ENCODE measurements at places on chromosomes 12 and 14.
A peak's percentile ranks its signal among the peaks of the same experiment; 100 is the strongest.

GRCh38 chr12:23262670-23263069 lies 637.7 kb downstream of the ETNK1 start:
- no peak for DNase-seq

DNA sequence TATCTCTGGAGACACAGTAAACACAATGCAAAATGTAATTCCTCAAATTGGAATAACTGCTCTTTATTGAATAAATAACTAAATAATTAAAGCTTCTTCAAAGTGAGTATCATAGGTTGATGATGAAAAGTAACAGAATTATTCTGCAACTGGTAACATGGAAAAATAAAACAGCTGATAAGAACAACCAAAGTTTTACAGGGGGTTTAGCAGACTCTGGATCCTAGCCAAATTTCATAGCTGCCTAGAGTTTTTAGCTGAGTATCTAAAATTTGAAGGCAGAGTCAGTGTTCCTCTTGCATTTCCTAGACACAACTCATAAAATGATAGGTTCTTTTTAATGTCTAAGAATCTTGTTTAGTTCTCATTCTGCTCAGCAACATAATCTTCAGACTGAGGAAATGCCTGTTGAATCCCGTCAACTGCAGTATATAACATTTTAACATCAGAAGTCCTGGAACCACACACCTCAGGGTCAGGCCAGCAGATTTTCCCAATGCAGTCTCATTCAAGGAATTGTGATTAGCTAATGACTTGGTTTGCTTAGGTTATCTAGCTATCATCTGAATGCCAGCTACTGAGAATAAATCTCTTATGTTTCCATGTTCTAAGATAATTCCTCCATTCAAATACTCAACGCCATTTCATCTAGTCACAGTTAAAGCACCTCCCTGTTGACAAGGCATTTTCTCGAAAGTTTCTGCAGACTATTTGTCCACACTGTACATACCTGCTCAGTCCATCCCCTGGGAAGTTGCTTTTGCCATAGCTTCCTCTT lies 411.6 kb downstream of the BCAT1 start:
- DNase-seq, result no peak

- DNase-seq, result no peak
Observed at GRCh38 chr12:10708862-10709261, 14.3 kb downstream of the YBX3 start.

GRCh38 chr14:53520078-53520928 lies 367.2 kb upstream of the DDHD1 start:
- DNase-seq, result no peak

GRCh38 chr14:93085911-93086310 lies 29.8 kb downstream of the ITPK1 start:
- DNase-seq, result no peak

DNA sequence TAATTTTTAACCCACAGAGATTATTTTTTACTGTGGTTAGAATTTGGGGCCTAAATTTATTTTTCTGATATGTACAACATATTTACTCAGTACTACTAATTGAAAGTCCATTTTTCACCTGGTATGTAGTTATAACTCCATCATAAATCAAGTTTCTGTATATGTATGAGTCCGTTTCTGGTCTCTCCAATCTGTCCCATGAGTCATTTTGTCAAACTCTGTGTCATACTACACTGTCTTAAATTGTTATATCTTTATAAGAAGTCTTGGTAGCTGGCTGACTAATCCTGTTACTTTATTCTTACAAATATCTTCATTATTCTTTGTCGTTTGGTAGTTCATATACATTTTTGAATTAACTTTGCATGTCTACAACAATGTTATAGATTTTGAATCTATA lies 344.0 kb downstream of the PDZRN4 start:
- DNase-seq, result no peak

DNA sequence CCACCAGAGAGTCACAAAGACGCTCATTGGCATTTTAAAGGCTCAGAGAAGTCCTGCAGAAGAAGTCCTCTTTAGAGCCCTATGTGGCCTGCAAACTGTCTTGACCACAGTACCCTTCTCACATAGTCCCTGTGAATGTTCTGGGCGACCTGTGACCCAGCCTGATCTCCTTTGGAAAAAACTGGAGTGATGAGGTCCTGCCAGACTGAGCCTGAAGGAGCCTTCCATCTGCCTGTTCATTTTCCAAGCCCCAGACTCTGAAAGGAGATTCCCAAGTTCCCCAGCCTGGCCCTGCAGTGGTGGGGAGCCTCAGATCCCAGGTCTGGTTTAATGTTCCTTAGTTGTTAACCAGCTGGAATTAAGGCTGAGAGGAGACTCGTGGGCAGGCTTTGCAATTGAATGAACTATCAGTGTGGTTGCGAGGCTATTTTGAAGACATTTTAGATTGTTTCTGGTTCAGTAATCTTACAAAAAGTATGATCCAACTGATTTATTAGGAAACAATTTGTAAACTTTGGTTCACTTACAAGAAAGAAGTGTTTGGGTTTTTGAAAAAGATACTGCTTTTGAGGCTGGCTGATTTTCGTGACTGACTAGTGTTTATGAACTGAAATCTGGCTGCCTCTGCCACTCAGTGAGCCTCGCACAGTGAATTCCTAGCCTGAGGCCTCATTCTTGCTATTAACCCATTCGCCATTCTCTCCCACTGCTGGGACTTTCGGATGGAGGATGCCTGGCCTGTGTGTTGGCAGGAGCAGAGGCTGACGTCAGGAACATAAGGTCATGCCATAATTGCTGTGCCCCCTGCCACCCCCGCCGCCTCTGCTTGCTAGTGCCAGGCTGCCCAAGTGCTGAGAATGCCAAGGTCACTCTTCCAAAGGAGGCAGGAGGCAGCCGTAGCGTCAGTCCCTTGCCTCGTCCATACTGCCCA lies 249.0 kb downstream of the CACNA1C start:
- no peak for DNase-seq

- no peak for DNase-seq
Observed at GRCh38 chr14:86722612-86723253, 1192.8 kb downstream of the FLRT2 start.

DNA sequence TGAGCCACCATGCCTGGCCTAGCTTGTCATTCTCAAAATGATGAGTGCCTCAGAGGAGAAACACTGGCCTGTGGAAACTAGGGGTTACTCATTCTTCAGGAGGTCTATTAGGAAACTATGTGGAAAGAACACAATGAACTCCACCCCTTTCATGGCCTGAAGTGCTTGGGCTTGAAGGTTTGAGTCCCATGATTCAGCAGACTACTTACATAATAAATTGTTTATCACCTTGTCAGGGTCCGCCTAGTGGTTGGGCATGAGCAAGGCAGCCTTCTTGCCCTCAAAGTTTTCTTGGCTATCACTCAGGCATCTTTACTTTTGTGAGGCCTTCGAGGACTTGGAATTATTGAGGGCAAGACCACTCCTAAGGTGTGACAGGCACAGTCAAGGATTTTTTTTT lies 251.2 kb downstream of the ACSS3 start:
- DNase-seq, result no peak

DNA sequence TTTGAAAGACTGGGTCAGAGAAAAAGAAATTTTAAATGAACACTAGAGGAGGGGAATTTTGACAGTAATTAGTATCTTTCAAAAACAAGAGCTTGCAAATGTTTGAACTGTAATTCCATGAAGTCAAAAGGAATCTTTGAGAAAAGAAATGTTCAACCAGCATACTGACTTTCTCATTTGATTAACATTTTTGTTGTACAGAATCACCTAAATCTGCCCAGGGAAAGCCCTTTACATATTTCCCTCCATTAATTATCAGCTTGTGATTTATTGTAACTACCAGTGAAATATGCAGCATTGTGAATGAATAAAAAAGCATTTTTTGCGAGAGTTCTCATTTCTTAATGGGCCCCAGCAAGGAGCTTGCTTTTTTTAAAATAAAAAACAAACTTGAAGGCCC lies 61.2 kb upstream of the CCDC91 start:
- no peak for DNase-seq

GRCh38 chr12:126157575-126157966 lies 1092.3 kb downstream of the AACS start:
- DNase-seq, result no peak

GRCh38 chr14:105335735-105336476 lies 21.4 kb downstream of the PACS2 start:
- DNase-seq, result no peak

- DNase-seq, result no peak
Observed at GRCh38 chr12:43318021-43318420, 234.0 kb downstream of the ADAMTS20 start.

DNA sequence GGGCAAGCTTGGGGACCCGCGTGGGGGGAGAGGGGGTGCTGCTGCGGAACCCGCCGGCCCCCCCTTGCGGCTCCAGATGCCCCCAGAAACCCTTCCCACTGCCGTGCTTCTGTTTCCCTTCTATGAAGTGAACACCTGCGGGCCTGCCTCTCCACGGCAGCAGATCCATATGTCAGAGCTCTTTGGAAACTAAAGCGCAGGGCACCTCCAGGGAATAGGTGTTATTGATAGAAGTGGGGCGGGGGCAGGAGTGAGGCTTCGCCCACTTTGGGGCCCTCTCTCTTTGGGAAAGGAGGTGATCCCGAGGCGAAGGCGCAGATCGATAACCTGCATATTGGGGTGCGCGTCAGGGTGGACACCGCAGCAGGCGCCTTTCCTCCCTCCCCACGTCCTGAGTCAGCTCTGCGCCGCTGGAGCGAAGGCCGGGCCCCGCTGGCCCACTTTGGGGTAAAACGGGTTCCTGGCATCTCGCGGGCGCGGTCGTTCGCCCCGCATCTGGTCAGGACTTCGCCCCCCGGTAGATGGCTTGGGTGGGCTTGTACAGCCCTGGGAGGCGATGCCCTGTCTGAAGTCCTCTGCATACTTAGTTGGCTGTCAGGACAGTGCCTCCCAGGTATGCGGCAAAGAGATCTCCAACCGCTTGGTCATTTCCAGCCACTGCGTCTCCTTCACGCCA lies 524 bp downstream of the KMT5A start:
- no peak for DNase-seq

- DNase-seq, result no peak
Observed at GRCh38 chr12:50251619-50252252, 31.6 kb downstream of the LIMA1 start.

- DNase-seq, result peak; percentile 33
Observed at GRCh38 chr12:129641926-129642325, 261.9 kb downstream of the TMEM132D start.

GRCh38 chr14:52961060-52961639 lies 10.3 kb upstream of the FERMT2 start:
- DNase-seq, result peak; percentile 81

GRCh38 chr12:16359512-16360491 lies 12.4 kb downstream of the MGST1 start:
- no peak for DNase-seq

DNA sequence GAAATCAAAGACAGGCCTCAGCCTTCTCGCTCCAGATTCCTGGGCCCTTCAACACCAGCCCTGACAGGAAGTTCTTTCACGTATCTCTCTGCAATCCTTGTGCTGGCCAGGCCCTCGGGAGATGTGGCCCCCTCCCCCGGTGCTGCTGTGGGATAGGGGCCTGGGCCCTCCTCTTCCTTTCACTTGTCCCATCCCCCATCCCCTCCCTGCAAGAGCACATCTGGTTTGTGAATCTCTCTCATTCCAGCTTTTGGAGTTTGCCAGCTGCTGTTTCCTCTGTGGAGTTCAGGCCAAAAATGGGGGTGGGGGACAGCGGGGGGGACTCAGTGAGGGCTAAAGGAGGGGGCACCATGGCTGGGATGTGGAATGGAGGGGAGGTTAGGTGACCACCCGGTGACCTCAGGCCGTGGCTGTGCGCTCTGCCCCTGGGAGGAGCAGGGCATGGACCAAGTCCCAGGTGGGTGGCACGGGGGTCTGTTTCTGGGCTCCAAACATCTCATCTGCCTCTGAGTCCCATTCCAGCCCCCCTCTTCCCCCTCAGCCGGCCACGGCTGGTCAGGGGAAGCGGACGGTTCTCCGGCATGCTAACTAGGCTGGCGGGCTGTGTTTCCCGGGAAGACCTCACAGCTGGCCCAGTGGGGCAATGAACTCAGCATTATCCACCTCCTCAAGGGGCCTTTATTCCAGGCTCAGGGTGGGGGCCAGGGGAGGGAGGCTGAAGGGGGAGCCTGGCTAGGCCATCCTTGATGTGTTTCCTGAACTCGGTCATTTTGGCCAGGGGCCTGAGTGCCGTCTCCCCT lies 7.4 kb downstream of the LRP1 start:
- DNase-seq, result no peak

DNA sequence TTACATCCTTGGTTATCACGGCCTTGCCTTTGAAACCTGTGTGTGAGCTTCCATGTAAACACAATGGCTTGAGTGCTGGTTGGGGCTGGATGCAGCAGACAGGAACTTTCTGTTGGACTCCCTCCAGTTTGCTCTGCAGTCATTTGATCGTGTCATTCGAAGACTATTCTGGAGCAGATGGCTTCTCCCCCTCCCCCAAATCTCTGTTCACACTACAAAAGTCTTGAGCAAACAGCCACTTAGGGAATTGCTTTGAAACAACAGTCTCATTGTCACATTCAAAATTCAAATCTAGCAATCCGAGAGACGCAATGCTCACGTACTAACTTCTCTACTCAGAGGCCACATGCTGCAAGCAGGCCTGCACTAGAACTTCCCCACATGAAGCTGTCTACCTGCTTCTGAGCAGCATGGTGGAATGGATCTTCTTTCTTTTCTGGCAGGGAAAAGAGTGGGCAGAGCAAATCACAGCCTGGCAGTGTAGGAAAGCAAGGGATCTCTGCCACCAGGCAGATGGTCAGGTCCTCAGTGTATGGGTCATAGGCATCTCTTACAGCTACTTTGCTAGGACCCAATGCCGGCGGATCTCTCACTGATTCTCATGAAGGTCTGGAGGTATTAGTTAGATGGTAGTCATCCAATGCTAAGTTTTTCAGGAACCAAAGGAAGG lies 214.2 kb downstream of the PPM1H start:
- DNase-seq, result peak; percentile 65

DNA sequence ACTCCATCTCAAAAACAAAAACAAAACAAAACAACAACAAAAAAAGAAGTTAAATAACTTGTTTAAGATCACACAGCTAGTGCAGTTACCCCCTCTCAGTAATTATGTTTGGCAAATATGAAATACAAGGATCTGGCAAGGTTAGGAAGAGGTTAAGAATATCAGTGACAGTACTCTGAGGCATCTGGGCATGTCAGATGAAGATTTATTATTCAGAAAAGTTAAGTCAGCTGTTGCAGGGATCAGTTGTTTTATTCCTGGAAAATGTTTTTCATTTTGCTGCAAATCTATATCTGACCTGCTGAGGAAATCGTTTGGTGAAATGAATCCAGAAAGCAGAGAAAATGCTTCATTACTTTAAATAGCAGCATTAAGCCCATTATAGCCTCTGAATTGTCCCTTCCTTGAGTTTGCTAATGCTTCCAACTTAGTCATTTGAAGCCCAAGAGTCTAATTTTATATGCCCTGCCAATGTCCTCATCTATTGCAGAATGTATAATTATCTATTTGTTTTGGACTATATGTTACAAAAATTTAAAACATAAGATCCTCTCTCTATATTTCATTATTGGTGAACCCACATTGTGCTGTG lies 8.1 kb downstream of the GPX2 start:
- DNase-seq, result no peak

- DNase-seq, result no peak
Observed at GRCh38 chr14:58969951-58970751, 218.3 kb upstream of the DAAM1 start.

- no peak for DNase-seq
Observed at GRCh38 chr14:60777856-60778578, 43.5 kb downstream of the MNAT1 start.
